ENCODE measurements at places on chromosomes 4 and X.

DNA sequence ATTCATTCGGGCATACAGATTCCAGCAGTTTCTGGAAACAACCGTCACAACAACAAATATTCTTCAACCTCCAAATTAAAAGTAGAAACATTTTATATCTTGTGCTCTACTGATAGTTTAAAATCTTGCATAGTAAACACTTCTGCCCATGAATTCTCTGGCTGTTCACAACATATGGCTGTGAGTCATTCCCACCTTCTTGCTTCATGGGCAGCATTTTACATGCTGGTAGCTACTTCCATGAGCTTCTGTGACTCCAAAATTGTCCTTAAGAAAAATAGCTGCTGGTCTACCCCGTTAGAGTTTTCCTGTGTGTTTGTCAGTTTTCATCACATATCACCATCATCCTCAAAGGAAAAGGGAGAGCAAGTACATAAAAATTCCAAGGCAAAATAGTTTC, 22.7 kb downstream of the PNPLA4 start:
- DNase-seq, result no peak

DNA sequence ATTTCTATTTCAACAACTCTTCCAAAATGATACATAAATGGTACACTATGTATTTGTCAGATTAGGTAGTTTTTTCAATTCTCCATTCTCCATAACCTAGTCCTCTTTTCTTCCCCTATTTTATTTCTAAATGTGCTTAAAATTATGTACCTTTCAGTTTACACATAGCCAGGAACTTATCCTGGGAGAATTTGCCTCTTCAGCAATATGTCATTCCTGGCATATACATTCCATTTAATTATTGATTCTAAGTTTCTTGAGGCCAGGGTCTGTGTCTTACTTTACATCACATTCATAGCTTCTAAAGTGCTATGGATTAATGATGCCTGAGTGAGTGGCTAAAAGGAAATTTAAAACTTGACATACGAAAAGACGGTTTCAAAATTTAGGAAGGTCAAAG, 199.8 kb downstream of the PDGFRA start:
- no peak for DNase-seq

DNA sequence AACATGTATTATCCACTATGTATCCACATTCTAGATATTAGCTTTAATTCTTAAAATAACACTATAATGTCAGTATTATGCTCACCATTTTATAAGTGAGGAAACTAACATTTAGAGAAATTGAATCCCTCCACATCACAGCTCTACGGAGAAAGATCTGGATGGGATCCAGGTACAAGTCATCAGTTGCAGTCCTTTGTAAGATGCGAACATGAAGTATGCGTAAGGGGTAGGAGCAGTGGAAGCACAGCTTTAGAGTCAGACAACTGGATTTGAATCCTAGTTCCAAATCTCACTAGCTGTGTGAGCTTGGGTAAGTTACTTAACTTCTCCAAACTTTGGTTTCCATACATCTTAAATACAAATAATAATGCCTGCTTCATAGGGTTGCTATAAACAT, 162.5 kb downstream of the ATP10D start:
- DNase-seq, result no peak

DNA sequence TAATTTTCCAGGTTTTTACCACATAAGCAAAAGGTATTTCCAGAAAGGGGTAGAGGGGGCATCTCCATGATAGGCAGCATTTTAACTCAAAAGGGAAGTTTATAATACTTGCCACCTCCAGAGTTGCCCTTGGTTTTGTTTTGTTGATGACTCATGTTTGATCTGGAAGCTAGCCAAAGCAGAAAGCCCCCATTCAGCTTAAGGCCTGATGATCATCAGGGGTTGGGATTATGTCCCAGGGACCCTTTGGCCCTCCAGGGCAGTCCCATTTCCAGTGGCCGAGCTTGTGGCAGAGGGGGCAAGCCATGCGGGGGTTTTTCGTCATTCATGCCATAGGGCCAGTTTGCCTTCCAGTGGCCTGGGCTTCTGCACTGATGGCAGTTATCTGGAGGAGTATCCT, 143.0 kb upstream of the PLAC1 start:
- DNase-seq, result no peak

DNA sequence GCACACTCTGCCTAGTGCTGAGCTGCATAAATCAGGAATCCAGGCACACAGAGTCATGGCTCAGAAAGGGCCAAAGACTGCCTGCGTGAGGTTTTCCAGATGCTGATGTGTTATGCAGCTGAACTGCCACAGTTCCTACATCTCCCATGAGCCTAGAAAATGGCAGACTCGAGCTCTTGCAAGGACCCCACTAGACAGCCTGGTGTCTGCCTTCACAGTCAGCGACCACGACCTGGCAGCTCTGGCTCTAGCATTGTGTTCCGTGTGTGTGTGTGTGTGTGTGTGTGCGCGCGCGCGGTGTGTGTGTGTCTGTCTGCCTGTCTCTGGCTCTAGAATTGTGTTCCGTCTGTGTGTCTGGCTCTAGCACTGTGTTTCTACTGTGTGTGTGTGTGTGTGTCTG, 203.6 kb upstream of the AGTR2 start:
- DNase-seq, result no peak

DNA sequence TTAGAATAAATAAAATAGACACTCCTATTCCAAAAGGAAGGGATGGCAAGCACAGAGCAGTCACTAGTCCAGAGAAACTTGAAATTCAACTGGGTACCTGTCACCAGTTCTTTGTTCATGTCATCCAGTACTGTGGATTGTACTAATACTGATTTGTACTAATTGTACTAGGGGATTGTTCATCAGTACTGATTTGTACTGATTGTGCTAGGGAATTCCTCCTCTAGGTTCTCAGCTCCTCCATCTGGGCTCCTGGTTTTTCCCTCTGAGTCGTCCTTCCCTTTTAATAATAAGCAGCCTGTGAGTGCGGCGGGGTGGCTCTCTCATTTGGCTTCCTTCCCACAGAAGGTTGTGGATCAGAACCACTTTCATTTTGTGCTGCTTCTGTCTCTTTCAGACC, 31.0 kb upstream of the SOD3 start:
- DNase-seq, result no peak

DNA sequence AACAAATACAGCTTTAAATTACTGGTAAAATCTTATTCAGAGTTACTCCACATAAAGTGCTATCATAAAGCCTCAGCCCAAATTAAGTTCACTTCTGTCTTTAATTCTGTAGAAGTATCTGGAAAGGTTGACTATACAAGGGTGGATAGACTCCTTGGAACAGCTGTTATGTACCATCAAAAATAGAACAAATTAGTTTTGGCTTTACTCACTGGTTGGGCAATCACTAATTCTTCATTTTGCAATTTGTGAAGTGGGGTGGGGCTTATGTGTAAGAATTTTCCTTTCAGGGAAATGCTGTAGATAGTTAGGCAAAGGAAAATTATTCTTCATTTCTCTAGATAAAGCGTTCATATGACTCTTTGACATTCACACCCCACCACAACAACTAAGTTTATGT, 7.8 kb downstream of the DIAPH2 start:
- DNase-seq, result no peak

DNA sequence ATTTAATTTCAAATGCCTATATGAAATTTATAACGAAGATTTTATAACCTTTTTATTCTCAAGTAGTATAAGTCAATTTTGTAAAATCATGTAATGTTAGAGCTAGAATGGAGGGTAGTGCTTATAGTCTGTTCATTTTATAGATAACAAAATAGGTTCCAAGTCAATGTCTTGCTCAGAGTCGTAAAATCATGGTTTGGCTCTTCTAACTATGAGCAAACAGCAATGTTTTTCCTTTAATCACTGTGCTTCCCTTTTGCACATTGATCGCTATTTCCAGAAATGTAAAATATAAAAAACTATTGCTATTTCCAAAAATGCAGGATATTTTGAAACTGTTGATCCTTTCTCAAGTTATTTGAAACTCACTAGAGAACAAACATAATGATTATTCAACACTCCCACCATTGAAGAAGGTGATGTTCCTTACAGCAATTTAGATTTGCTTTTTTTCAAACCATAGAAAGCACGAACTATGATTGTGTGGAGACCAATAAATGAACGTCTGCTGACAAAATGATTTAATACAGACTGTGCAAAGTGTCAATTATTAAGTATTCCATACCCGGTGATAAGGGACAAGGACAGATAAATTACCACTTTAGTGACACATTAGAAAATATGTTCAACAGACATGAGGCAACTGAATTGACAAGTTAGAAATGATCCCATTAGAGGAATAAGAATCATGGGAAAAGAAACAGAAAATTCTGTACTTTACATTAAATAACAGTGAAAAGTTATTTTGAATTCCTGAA, 412.1 kb upstream of the TECRL start:
- DNase-seq, result no peak

DNA sequence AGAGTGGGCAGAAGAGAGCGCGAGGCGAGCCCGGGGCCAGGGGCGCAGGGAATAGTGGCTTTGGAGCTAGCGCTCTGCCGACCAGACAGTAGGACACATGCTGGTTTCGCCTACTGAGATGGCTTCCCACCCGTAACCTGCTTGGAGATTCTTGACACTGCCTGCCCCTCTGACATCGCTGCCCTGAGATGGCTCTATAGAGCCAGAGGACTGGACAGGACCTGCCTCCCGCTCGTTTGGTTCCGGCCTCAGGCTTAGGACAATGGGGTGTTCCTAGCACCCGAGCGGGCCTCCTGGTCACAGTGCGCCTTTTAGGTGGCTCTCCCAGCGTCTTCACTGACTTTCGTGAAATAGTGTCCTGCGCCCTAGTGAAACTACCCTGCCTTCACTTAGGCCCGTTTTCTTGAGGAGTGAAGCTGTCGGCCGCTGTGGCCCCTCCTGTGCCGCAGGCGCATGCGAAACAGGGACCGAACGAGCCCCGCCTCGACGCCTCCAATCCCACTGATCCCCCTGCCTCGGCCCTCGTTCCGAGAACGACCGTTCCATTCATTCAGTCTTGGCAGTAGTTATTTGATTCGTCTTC, 608 bp downstream of the TAF1 start:
- no peak for DNase-seq

GRCh38 chr4:113383111-113383785, 333.8 kb downstream of the ANK2 start:
- DNase-seq, result no peak

DNA sequence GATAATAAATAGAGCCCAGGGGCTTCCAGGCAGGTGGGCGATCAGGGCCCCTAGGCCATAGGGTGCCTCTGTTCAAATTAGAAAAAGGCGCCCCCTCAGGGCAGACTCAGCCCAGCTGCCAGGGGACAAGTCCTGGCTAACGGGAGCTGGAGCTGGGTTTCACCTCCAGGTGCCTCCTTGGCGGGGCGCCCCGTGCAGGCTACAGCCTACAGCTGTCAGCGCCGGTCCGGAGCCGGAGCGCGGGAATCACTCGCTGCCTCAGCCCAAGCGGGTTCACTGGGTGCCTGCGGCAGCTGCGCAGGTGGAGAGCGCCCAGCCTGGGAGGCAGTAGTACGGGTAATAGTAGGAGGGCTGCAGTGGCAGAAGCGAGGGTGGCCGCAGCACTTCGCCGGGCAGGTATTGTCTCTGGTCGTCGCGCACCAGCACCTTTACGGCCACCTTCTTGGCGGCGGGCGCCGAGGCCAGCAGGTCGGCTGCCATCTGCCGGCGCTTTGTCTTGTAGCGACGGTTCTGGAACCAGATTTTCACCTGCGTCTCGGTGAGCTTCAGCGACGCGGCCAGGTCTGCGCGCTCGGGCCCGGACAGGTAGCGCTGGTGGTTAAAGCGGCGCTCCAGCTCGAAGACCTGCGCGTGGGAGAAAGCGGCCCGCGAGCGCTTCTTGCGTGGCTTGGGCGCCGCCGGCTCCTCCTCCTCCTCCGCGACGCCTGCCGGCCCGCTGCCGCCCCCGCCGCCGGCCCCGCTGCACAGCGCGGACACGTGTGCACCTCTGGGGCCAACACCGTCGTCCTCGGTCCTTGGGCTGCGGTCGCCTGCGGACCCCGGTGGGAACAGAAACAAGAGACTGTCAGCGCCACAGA, 2.4 kb downstream of the NKX3-2 start:
- DNase-seq, result peak; percentile 36

DNA sequence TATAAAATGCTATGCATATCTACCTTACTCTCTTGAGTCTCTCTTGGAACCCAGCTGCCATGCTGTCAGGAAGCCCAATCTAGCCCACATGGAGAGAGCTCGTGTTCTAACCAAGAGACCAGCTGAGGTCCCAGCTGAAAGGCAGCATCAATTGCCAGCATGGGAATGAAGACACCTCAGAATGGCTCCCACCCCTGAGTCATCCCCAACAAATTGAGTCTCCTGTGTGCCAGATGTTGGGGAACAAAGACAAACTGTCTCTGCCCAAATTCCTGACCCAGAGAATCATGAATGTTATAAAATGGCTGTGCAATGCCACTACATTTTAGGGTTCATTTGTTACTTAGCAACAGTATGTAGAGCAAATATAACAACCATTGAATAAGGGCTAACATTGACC, 105.2 kb upstream of the STX18 start:
- no peak for DNase-seq

DNA sequence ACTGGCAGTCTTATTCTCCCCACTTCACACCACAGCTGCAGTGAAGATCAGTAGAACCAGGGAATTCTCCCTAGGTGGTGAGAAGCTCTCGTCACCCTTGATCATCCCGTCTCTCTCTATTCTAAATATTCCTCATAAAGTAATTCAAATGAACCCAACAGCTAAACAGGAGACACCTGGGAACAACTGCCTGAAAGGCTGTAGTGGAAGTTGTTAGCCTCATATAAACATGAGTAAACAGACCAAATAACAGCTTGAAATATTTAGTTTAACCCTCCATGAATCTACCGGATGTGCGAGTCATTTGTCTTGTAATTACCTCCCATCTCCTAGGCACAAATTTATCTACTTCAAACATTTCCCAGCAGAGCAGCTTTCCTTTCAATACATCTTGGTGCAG, 30.4 kb upstream of the APELA start:
- DNase-seq, result no peak

DNA sequence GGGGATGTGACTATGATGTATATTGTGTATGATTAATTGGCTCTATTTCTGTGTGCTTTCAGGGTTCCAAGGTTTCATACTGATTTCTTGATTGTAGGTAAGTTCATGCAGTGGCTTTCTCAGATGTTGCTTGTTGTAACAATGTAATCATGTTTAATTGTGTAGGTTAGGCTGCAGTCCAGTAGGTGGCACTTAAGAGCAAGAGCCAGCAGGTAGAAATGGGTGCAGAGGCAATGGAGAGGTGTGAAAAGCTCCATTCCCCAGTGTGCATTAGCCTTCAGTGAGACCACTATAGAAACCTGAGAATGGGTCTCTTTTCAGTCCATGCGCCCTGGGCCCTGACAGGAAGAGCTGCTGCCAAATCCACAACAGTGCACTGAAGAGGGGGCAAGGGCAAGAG, 28.2 kb downstream of the DCAF12L2 start:
- no peak for DNase-seq

DNA sequence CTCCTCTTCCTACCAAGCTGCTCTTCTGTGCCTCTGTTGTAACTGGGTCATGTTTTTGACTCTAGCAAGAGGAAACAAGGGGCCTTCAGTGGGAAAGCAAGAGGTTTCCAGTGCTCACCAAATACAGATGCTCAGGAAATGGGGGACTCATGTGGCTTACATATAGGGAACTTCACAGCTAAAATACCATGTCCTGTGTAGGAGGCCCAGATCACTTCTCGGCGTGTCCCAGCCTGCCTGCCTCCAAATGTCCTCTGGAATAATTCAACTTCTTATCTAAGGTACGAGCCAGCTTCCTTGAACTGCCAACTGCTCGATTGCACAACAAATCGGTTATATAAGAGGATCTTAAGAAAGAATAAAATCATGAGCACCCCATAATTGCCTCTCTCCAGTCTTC, 161.3 kb downstream of the KIT start:
- DNase-seq, result no peak

- no peak for DNase-seq
Observed at GRCh38 chr4:89294573-89295269, 12.9 kb downstream of the GPRIN3 start.

Measured in NCI-H1092 treated with DMSO at 0.1 percent for 48 hours (cell line).